EL (cell line): ENCODE measurements at places on chromosomes 2 and 18.

DNA sequence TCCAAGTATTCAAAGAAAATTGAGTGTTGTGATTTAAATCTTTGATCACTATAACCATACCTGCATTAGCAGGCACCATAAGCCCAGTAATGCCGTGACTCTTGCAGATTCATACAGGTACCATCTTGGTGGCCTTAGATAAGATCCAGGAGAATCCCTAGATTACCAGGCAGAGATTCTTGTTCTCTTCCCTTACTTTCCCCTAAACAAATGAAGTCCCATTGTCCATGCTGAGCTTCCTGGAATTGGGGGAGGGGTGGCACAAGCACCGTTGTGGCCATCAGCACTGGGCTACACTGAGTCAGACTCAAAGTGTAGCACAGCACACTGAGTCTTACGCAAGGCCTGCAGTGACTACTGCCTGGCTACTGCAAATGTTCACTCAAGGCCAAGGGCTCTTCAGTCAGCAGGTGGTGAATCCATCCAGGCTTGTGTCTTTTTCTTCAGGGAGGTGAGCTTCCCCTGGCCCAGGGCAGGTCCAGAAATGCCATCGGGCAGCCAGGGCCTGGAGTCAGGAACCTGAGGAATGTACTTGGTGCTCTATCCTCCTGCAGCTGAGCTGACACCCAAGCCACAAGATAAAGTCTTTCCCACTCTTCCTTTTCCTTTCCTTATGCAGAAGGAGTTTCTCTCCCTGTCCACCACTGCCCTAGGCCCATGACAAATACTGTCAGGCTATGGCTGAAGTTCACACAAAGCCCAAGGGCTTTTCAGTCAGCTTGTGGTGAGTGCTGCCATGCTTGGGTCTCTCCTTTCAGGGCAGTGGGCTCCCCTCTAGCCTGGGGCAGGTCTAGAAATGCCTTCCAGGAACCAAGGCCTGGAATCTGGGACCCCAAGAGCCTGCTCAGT is 52.6 kb downstream of the CD28 start:
- peak; percentile 88 for DNase-seq

DNA sequence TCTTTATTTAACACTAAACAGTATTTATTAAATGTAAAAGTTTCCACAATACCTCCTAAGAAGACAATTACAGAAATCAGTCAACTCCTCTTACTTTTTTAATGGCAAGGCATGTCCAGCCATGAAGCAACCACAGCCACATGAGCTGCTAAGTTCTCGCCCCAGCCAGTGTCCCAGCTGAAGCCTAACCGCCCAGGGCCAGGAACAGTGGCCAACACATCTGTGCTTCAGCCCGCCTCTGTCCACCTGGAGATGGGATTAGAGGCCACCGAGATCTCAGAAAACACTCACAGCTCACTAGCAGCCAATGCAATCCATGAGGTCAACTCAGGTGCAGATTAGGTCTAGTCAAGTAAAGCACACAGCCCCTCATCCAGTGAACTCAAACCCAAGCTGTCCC is 40.2 kb downstream of the PID1 start:
- no peak for DNase-seq

GRCh38 chr18:61388010-61388409 is 54.8 kb downstream of the CDH20 start:
- DNase-seq = no peak

- no peak for DNase-seq
These were observed 92.3 kb downstream of the RAB3GAP1 start for GRCh38 chr2:135144343-135144742.

DNA sequence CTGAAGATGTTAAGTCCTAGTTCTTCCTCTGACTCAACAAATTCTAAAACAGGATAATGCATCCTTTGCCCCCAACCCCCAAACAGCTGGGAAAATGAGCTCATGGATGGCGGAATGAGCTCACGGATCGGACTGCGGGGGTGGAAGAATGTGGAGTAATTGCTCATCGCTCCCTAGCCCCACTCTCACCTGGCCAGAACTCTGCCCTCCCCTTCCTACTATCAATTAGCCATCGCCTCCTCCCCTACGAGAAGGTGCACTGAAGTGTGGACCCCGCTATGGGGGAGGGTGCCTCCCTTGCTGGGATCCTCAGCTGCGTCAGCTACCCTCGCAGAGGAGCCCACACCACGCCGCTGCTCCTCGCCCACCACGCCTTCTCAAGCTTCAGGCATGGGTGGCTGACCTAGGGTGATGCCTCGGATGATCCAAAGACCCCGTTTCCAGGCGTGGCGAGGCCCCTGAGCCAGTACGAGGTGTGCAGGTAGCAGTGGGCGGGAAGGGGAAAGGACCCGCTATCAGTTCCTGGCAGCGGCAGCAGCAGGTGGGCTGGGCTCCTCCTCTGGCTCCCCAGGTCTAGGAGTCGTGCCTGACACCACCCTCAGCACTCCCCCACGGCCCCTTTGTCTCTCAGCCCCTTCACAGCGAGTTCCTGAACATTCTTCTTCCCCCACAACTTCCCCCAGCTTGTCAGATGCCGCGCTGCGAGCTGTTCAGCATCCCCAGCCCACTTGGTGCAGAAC is 82.1 kb upstream of the POMC start:
- DNase-seq = peak; percentile 75

GRCh38 chr18:52152036-52152435 is 188.0 kb upstream of the DCC start:
- DNase-seq = no peak

- peak; percentile 7 for DNase-seq
These were observed 31.6 kb upstream of the VWC2L start for GRCh38 chr2:214379227-214379626.

GRCh38 chr2:199273042-199273511 is 184.7 kb downstream of the SATB2 start:
- DNase-seq = peak; percentile 67

DNA sequence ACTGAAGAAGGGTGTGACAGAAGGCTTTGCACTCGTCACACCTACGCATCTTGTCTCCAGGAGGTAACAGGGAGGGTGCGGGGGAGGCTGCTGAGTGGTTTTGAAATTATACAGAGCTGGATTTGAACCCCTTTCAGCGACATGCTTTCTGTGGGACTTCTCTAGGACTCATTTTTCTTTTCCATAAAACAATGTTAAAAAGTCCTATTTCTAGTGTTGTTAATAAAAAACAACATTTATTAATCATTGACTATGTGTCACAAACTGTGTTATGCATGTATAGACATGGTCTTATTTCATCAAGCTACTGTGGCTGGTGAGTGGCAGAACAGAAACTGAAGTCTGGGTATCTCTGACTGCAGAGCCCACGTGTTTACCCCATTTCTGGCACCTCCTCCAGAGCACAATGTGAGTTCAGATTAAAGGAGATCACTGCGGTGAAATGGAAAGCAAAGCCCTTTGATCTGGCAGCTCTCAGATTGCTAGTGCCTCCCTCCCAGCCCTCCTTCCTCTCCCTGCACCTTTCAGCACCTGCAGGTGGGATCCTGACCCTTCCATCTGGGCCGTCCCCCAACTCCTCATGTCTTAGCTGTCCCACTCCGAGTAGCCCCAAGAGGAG is 315.5 kb upstream of the MYT1L start:
- no peak for DNase-seq

- peak; percentile 2 for DNase-seq
These were observed 42.6 kb downstream of the SCN7A start for GRCh38 chr2:166451468-166451867.

GRCh38 chr2:2879781-2880180 is 497.8 kb downstream of the EIPR1 start:
- no peak for DNase-seq

- DNase-seq = no peak
These were observed 168.4 kb upstream of the HAAO start for GRCh38 chr2:42960842-42961180.

GRCh38 chr2:50118905-50119702 is 912.8 kb downstream of the NRXN1 start:
- no peak for DNase-seq

- DNase-seq = no peak
These were observed 132.1 kb downstream of the TCF4 start for GRCh38 chr18:55455938-55456337.

- peak; percentile 61 for DNase-seq
These were observed 55.9 kb upstream of the RTN4 start for GRCh38 chr2:55106148-55106547.
